ENCODE measurements at places on chromosomes 7 and 10.

- no peak for DNase-seq
Measured at GRCh38 chr10:5435328-5435727, 23.0 kb downstream of the NET1 start.

- no peak for DNase-seq
Measured at GRCh38 chr10:122159141-122159970, 111.7 kb upstream of the BTBD16 start.

- no peak for DNase-seq
Measured at GRCh38 chr7:51082096-51082840, 234.3 kb downstream of the COBL start.

DNA sequence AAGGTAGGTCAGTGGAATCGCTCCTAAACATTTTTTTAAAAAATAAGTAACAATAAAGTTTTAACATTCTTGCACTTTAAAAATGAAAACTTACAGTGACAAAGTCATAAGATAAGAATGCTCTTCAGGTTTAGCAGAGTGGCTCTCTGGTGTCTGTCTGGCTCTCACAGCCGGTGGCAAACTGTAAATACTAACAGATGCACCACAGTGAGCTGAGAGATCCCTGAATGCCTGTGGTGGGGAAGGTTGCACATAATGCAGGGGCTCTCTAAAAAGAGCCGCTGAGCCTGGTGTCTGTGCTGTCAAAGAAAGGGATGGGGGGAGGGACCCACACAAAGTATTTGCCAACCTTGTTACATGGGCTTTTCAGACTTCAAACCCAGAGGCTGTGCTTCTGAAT, 498.3 kb downstream of the CCSER2 start:
- no peak for DNase-seq

Measured in MM.1S (cell line).